ENCODE measurements at places on chromosomes 5 and 9. TPM values are rescaled to one million over a fixed set of nuclear protein-coding genes. Genes with fewer than 3 reads are reported as not detected.

- no peak for DNase-seq
These were observed 14.6 kb downstream of the ANKS6 start for GRCh38 chr9:98781588-98782383.

DNA sequence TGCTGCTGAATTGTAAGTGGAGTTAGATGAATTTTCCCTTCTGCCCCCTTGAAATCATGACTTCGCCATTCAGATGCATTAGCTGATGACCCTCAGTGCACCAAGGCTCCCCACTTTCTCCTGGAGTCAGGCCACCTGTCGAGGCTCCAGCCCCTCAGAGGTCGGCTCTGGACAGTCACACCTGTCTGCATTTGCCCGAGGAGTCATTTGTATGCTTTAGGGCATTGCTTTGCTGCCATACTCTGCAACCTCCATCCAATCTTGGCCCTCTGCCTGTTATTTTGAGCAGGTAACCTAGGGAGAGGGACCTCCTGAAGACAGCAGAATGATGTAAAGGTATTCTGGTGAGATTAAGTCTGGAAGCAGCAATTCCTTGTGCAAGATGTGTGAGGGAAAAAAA lies 144.8 kb downstream of the MACROH2A1 start:
- DNase-seq: no peak

GRCh38 chr5:158761161-158761560 lies 338.6 kb downstream of the EBF1 start:
- DNase-seq: no peak

- peak; percentile 82 for DNase-seq
These were observed 8.8 kb upstream of the CEP72 start for GRCh38 chr5:603081-603998.

CATSPER3 gene
- total RNA-seq: 0.39 TPM

DNA sequence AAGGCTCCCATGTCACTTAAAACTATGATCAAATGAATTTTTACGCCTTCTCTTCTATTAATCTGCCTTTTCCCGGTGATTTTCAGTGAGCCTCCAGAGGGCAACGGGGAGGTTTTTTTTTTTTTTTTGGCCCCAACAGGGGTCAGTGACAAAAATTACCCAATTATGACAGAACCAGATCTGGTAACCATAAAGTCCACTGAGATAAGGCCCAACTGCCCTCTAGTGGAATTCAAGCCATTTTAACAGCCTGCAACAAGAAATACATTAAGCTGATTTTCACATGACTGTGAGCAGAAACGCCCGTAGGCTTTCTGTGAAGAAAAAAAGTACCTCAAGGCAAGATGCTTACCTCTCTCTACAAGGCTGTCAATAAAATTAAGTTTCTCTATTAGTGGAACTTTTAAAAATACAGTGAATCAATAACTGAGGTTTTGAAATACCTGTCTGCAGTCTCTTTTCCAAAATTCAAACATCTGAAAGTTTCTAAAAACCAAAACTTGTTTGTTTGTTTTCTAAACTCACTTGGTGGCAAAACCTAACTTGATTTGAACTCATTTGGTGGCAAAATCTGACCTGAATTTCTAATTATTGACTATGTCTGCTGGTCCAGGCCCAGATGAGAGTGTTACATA lies 49.7 kb upstream of the FST start:
- no peak for DNase-seq

DNA sequence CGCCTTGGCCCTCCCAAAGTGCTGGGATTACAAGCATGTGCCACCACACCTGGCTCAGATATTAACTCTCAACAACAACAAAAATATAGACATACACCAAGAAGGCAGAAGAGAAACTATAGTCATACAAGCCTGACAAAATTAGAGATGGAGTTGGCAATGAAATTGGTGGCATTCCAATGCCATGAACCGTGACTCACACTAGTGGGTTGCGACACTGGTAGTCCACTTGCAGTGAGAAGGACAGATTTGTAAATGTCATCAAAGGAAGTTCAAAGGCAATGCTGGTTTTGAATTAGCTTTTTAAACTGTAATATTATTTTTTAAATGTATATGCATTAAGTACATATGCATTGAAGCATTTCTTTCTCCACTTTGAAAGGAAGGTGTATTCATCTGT lies 8.5 kb upstream of the DNAJC25 start:
- no peak for DNase-seq

DNA sequence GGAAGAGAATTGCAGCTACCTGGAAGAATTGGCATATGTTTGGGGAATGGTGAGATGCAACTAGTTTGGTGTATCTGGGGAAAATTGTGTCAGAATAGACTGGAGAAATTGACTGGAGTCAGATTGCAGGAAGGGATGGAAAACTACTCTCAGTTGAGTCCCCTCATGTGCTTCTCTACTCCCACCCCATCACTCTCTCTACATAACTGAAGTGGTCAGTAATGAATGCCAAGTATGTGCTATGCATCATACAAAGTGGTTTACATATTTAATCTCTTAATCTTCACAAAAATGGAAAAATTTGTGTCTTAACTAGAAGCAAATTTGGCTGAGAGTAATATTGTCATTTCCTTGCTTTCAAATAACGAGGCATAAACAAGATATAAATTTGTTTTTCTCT lies 146.4 kb upstream of the TNC start:
- no peak for DNase-seq

SAPCD2 gene
- 2.5 TPM for total RNA-seq

DNA sequence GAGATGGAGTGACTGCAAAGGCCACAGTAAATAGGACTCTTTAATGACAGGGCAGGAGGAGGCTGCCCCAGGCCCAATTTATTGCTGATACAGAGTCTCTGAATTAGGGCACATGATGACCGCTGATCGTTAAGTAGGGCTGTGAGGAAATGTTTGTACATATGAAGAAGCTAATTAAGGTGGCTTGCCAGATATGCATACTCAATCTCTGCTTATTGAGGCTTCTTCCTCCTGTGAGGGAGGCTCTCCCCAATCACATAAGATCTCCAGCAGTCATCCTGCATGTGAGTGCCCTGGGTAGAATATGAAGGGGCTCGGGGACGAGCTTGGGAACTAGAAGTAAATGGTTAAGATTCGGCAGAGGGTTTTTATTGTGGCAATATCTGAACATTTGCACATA lies 8.2 kb upstream of the CD180 start:
- DNase-seq: no peak

GRCh38 chr9:129644902-129645301 lies 3.0 kb upstream of the ASB6 start:
- DNase-seq: no peak

LCP2 gene
- not detected for total RNA-seq

ADAMTS2 gene
- total RNA-seq: 93.2 TPM

DNA sequence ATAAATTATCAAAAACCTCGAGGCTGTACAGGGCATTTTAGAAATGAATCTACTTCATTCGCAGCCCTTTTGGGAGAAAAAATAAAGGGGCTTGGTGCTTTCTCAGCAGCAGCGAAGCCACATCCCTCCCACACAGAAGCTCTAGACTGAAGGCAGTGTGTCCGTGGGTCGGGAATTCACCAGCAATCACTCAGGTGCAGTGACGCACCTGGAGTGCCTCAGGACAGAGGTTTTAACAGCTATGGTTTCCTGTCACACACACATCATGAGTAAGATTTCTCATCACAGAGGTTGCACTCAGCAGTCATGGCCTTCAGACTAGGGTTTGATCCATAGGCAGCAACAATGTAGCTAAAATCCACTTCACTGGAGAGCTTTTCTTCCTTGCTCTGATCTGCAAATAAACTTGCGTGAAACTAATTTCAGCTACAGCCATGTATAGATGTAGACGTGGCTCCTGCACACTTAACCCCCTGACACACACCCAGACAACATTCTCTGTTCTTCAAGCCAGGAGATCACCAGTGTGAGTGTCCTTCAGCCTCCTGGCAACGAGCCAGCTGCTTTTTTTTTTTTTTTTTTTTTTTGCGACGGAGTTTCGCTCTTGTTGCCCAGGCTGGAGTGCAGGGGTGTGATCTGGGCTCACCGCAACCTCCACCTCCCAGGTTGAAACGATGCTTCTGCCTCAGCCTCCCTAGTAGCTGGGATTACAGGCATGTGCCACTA lies 34.8 kb downstream of the DYNC2I2 start:
- DNase-seq: no peak

GRCh38 chr5:143707806-143708205 lies 104.2 kb upstream of the HMHB1 start:
- no peak for DNase-seq
